ENCODE measurements at places on chromosomes 7 and 10.

GRCh38 chr7:80641548-80641947 is 3.1 kb downstream of the CD36 start:
- DNase-seq, result no peak

DNA sequence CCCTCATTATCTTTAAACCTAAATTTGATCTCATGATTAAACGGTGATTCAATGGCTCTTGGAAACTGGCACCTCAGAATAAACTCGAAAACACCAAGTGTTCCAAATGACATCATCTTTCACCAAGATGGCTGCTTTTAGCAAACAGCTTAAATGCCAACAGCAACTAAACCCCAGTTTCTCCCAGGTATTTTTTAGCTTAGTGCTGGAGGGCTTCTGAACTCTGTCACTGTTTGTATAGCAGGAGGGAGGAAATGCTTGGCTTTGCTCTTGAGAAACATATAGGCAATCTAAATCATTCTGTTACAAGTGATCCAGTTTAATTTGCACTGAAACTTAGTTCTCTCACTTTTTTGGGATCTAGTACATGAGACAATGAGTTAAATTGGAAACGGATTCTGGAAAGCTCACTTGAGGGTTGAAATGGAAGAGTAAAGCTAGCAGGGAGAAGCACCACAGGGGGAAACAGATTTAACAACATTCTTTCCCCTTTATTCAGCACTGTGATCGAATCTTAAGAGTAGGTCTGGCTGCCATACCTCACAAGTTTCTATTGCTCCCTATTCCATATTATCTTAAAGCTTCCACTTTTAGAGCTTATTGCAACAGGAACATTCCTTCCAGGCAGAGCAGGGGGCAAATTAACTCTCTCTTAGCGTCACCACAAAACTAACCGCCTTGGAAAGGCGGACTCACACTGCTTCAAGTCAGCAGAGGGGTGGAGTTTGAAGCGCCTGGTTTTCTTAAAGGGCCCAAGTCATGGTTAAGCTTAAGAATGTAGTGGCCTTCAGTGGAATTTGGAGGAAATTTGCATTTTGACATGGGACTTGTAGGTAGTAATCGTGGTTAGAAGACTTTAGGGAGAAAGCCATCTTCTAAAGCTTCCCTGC is 1.8 kb upstream of the CCDC6 start:
- DNase-seq, result peak; percentile 92

GRCh38 chr7:93719546-93719945 is 145.0 kb upstream of the CALCR start:
- DNase-seq, result peak; percentile 29

DNA sequence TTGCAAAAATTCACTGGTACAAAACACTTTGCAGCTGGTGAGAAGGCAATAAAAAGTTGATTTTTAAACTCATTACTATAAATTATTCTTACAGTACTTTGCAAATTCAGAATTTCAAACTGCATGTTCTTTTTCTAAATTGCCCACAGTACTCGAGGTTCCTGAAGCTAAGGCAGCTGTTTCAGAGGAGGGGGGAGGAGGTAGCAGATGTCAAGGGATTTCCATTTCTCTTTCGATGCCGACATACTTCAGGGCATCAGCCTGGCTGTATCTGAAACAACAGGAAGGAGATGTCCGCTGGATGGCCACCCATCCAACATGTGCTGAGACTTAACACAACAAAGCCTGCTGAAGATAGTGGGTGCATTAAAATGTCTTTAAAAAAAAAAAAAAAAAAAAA is 76.7 kb downstream of the EZH2 start:
- DNase-seq, result no peak

GRCh38 chr10:24174014-24174413 is 34.9 kb upstream of the KIAA1217 start:
- peak; percentile 79 for DNase-seq

- DNase-seq, result no peak
Observed at GRCh38 chr7:1787241-1787640, 117.2 kb downstream of the ELFN1 start.
